T-helper 2 cell (primary cell): ENCODE measurements at places on chromosomes 7 and 10.

GRCh38 chr7:143321734-143322133, 5.8 kb downstream of the CLCN1 start:
- DNase-seq = no peak

- no peak for DNase-seq
Measured at GRCh38 chr7:140769852-140770251, 73.3 kb downstream of the NDUFB2 start.

DNA sequence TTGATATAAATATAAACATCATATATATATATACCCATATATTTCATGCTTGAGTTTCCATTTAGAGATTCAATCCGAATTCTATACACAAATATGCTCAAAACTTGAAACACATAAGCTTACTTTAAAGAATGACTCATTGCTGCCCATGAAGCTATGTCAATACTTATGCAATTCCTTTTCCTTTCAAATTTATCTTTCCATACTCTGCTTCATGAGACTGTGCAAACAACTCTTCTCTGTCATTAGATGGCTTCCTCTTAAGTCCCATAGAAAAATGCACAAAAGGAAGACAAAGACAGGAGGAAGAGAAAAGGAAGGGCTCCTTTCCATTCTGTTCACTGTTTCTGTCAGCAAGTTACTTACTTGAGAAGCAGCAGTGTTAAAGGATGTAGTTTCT, 895.7 kb upstream of the SORCS1 start:
- DNase-seq = no peak

- no peak for DNase-seq
Measured at GRCh38 chr7:148480479-148481146, 110.0 kb upstream of the C7orf33 start.

DNA sequence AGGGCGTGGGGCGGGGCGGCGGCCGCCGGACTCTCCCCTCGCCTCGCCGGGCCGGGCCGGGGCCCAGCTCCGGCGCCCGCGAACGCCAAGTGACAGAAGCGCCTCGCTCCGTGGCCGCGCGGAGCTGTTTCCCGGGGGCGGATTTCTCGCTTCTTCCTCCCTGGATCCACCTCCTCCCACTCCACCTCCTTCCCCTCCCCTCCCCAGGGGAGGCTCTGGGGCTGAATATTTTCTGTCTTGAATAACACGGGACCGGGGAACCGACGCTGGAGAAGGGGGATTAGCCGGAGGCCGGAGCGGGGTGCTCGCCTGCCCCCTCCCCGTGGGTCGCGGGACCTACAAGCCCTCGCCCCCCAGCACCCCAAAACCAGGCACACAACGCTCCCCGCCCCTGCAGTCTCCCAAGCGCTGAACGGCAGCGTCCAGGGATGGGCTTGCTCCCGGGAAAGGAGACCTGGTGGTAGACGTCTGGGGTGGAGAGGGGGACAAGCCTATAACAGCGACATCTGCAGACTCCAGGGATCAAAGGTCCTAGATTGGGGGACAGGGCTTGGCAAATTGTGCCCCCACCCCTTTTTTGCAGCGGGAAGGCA, at the start of gene ARHGAP21:
Gene ARHGAP21 (minus strand): TSS at position 100 of the 593 bp plus-strand sequence. CDS start 1,988 bp downstream, outside the sequence.
- DNase-seq = peak; percentile 20

GRCh38 chr7:9939176-9939575, 1034.5 kb upstream of the PHF14 start:
- no peak for DNase-seq

DNA sequence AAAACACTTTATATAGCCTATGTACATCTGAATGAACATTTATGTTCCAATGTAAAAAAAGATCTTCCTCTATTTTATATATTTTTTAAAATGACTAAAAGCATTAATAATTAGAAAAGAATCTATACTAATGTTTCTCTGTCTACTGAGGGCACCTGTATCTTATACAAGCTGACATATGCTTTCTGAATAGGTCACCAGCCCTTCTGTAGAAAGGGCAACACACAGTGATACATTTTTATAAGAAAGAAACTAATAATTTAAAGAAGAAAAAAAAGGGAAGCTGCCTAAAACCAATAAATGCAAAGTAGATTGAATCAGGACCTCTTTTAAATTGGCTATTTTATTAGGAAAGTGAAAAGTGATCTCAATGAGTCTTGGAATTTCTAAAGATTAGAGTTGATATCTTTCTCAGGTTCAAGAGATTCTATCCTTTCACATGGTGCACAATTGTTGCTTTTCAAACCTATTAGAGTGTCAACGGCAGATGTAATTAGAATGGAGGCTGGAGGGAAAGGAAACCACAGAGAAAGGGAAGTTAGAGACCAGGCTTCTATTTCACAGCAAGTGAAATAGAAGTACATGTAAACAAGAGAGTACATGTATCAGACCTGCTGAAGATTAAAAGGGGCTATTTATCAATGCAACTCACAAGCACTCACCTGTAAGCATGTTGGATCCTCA, 6.3 kb downstream of the MTPN start:
- DNase-seq = no peak

GRCh38 chr7:96605045-96605716, 104.5 kb downstream of the SEM1 start:
- no peak for DNase-seq

GRCh38 chr7:16295558-16295957, 125.8 kb downstream of the CRPPA start:
- no peak for DNase-seq

GRCh38 chr7:120110169-120110568, 162.8 kb upstream of the KCND2 start:
- DNase-seq = no peak

DNA sequence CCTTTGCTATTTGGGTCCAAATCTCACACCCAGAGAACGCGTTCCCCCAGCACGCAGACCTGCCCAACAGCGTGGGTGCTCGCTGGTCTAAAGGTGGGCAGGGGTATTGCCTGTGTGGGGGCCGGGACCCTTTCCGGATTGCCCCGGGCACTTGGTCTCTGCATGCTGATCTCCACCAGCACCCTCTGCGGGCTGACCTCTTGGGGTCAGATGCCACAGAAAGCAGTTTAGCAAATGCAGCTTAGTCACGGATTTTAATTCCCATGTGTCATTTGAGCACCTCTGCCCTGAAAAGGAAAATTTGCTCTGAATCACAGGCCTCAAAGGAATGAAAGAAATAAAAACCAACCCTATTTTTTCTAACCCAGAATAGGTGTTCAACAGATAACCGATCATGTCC, 46.7 kb downstream of the PKD1L1 start:
- DNase-seq = no peak

- peak; percentile 85 for DNase-seq
Measured at GRCh38 chr7:105675934-105676371, 94.7 kb upstream of the EFCAB10 start.

DNA sequence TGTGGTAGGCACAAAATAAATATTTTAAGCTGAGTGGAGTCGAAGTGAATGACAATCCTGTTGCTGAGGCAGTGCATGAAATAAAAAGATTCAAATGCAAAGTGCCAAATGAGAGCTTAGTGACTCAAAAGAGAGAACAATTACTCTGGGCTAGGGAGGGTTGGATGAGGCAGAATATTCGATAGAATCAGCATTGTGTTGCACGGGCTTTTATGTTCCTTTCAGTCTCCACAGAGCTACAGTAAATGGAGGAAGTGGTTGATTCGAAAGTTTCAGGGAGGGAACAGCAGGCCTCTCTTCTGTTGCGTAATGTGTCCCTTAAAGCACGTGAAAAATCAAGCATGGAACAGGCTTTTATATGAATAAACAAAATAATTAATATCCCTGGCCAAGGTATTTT, 599.3 kb upstream of the CELF2 start:
- no peak for DNase-seq

DNA sequence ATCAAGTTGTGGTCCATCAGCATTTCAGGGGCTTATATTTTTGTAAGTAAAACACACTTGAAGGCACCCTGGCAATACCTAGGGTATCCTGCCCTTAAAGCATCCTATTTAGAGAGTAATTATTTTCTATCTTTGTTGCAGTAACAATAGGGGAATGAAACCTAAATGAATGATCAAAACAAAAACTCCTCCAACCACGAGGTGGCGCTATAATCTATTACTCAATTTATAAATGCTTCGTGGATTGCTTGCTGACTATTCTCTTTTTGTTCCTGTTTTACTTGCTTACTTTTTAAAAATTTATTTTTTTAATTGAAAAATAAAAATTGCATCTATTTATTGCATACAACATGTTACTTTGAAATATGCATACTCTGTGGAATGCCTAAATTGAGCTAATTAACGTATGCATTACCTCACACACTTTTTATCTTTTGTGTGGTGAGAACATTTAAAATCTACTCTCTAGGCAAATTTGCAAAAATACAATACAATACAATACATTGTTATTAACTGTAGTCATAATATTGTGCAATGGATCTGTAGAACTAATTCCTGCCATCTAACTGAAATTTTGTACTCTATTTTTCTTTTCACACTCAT, 147.7 kb upstream of the BMPER start:
- no peak for DNase-seq

GRCh38 chr7:150384406-150385301, 5.5 kb downstream of the ZNF775 start:
- no peak for DNase-seq

- no peak for DNase-seq
Measured at GRCh38 chr7:132388688-132389087, 187.6 kb downstream of the PLXNA4 start.

DNA sequence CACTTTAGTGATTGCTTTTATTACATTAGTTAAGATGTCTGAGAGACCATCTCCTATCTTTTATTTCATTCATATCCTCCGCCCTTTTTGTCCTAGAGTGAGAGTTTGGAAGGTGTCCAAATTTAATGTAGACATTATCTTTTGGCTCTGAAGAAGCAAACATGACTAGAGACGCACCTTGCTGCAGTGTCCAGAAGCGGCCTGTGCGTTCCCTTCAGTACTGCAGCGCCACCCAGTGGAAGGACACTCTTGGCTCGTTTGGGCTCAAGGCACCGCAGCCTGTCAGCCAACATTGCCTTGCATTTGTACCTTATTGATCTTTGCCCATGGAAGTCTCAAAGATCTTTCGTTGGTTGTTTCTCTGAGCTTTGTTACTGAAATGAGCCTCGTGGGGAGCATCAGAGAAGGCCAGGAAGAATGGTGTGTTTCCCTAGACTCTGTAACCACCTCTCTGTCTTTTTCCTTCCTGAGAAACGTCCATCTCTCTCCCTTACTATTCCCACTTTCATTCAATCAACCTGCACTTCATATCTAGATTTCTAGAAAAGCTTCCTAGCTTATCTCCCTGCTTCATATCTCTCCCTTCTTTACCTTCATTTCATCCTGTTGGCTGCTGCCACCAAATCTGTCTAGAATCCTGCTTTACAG, 10.4 kb upstream of the CLCN1 start:
- DNase-seq = peak; percentile 71

- no peak for DNase-seq
Measured at GRCh38 chr7:20298486-20298901, 32.2 kb upstream of the ITGB8 start.

DNA sequence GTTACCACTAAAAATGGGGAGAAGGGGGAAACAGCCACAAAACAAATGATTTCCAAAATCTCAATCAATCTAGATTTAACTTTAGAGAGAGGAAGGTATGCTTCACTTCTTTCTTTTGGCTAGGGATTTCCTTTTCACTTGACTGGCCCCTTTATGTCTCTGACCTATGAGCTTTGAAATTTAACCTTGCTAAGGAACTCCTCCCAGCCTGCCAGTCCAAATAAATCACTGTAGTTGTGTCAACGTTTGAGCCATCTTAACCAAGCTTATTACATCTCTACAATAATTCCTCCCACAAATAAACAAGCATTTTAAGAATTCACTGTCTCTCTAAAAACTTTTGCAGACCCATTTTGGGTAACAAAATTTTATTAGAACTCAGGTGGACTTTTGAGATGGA, 315.5 kb upstream of the CELF2 start:
- no peak for DNase-seq

DNA sequence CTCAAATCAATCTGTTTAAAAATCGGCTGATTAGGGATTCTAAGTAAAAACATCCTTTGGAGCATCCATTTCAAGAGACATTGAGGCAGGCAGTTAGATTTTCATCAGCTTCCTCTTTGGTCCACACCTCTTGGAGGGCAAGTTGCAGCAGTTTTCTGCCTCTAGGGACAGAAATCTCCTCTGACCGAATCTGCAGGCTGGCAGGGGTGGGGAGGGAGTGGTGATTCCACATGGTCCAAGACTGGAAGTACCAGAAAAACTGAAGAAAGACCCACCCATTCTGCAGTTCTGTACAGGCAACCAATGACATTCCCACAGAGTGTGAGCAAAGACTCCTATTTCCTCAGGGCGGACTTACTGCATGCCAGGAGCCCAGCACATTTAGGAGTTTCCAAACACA, 29.0 kb downstream of the FGFBP3 start:
- no peak for DNase-seq

GRCh38 chr10:75235375-75236177, at the start of gene COMTD1:
Gene COMTD1 (minus strand): TSS chr10:75235957. CDS start chr10:75235928, 29 bp downstream.
- DNase-seq = peak; percentile 89

DNA sequence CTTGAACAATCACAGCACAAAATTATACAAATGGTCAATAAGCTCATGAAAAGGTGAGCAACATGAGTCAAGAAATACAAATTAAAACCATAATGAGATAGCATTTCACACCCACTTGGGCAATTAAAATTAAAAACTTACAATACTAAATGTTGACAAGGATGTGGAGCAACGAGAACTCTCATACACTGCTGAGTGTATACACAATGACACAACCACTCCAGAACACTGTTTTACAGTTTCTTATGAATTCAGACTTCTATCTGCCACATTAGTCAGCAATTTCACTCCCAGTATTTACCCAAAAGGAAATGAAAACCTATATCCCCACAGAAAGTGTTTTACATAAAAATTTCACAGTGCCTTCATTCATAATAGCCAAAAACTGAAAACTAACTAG, 31.1 kb downstream of the GDI2 start:
- DNase-seq = no peak

- peak; percentile 89 for DNase-seq
Measured at GRCh38 chr10:79347226-79347893, at the start of gene PPIF. Gene PPIF (plus strand): TSS chr10:79347469. CDS start chr10:79347549, 80 bp downstream.

- no peak for DNase-seq
Measured at GRCh38 chr10:61760943-61761824, 98.5 kb downstream of the CABCOCO1 start.

DNA sequence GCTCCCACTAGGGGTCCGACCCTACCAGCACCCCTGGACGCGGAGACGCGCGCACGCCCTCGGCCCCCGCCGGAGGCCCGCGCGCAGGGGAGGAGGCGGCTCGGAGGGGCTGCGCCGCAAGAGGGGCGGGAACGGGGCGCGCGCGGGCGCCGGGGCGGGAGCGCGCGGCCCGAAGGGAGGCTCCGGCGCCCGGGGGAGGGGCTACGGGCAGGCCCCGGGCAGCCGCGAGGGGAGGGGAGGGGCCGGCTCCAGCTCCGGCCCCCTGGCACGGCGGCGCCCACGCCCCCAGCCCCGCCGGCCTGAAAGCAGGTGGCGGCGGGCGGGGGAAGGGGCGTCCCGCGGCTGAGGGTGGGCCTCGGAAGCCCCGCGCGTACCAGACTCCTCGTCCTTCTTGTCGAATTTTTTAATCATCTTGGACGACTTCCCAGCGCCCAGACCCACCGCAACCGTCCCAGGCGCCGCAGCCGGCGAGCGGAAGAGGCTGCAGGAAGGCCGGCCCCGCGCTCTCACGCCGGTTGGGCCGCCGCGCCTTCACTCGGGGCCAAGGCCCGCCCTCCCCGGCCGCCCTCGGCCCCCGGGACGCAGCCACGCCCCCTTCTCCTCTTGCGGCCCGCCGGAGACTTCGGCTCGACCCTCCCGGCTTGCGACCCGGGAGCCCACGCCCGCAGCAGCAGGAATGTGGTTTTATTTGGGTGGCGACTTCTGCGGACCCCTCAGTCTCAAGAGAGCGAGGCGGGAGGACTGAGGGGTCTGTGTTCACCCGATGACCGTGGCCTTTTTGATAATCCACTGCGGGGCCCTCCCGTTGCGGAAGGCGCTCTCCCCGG, at the start of gene COPG2:
Gene COPG2 (minus strand): TSS at position 491 of the 827 bp plus-strand sequence. CDS start 80 bp downstream, at position 411.
- peak; percentile 40 for DNase-seq

GRCh38 chr10:124020981-124021815, 72.2 kb downstream of the CHST15 start:
- DNase-seq = no peak
